Umbilical cord (tissue), 2 donors: ENCODE measurements at places on chromosomes 11 and 22.

DNA sequence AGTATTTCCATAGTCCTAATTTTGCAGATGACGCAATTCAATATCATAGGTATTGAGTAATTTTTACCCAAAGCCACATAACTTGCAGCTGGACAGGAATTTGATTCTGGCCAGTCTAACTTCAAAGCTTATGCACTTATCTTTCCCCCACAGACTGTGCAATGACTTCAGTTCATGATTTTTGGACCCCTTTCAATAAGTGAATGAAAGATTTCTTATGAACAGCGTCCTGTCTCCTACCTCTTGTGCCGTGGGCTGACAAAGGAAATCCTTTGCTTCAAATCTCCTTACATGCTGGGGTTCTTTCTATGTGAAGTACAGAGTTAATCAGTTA is 217.7 kb upstream of the KIRREL3 start:
- DNase-seq, result peak; percentile 69

DNA sequence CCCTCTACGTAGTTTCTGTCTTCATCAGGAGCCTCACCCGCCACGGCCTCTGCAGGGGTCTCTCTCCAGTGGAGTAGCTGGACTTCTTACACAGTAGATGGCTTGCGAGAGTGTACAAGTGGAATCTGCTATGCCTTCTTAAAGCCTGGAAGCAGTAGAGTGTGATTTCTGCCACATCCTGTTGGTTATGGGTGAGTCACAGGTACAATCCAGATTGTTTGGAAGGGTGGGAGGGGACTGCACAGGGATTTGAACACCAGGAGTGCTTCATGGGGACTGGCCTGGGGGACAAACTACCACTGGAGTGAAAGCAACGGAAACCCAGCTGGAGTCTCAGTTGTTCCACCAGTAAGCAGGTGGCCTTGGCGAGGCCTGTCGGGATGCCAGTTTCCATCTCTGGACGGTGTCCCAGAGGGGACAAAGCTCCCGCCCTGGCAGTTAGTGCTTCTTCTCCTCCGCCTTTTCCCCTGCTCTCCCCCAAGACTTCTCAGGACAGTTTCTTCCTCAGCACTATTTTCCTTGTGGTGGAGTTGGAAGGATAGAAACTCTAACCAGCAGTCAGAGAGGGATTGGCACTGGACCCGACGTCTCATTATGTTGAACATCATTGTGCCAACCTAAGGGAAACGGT is 85.0 kb upstream of the RCN1 start:
- no peak for DNase-seq

- DNase-seq, result peak; percentile 37
Measured at GRCh38 chr11:127226949-127227348, 226.4 kb upstream of the KIRREL3 start.

GRCh38 chr22:37486224-37486845 is at the start of gene MFNG:
Gene MFNG (minus strand): TSS chr22:37486384. CDS start chr22:37486177, 207 bp downstream.
- peak; percentile 50 for DNase-seq

DNA sequence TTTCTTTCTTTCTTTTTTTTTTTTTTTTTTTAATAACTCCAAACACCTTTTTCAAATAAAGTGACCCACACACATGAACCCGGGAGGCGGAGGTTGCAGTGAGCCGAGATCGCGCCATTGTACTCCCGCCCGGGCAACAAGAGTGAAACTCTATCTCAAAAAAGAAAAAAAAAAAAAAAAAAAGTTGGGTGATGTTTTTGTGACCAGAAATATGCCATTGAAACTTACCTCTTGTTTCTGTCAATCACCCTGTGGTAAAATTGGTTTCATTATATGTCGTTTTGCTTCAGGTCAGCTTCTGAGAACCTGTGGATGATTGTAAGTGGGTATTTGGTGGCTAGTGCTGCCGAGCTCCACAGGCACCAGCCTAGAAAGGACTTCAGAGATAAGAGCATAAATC is 238.8 kb downstream of the TBC1D22A start:
- no peak for DNase-seq

DNA sequence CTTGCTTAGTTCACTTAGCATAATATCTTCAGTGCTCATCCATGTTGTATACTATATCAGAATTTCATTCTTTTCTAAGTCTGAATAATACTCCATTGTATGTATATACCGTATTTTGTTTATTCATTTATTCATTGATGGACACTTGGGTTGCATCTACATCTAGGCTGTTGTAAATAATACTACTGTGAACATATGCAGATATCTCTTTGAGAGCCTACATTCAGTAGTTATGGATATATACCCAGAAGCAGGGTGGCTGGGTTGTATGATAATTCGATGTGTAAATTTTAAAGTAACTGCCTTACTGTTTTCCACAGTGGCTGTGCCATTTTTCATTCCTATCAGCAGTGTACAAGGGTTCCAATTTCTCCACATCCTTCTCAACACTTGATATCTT is 116.5 kb downstream of the TMEM135 start:
- DNase-seq, result no peak

- DNase-seq, result peak; percentile 5
Measured at GRCh38 chr11:14417617-14418374, 58.8 kb upstream of the RRAS2 start.

DNA sequence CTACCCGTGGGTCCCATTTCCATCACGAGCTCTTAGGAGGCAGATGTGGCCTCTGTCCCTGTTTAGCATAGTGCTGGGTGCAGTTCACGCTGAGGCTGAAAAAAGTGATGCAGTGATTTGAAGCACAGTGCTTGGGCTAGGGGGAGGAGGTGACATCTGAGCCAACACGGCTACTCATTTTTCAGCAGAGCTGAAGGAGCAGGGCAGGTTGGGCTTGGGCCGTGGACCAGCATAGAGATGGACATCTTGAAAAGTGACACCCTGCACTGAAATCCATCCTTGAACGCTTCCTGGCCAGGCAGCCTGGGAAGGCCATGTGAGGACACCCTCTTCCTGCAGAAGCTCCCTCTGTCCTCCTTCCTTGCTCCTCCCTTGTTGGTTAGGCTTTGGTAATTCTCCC is 66.4 kb downstream of the ADAMTS15 start:
- no peak for DNase-seq

- no peak for DNase-seq
Measured at GRCh38 chr11:86658534-86658933, 13.9 kb downstream of the ME3 start.

DNA sequence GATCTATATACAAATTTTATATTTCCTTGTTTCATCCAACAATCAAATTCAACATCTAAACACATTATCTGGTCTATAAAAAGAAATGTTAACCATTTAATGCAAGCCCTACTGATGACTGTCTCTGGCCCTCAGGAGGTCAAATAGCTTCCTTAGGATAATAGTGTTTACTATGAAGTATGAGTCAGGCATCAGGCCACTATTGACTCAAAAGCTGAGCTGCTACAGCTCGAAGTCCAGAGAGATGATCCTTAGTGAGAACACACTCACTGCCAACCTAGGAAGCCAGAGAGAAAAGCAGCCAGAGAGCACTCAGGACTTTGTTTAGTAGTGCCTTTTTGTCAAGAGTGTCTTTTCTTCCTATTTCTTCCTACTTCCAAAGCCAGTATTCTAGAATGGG is 171.8 kb downstream of the SOX6 start:
- DNase-seq, result peak; percentile 76

DNA sequence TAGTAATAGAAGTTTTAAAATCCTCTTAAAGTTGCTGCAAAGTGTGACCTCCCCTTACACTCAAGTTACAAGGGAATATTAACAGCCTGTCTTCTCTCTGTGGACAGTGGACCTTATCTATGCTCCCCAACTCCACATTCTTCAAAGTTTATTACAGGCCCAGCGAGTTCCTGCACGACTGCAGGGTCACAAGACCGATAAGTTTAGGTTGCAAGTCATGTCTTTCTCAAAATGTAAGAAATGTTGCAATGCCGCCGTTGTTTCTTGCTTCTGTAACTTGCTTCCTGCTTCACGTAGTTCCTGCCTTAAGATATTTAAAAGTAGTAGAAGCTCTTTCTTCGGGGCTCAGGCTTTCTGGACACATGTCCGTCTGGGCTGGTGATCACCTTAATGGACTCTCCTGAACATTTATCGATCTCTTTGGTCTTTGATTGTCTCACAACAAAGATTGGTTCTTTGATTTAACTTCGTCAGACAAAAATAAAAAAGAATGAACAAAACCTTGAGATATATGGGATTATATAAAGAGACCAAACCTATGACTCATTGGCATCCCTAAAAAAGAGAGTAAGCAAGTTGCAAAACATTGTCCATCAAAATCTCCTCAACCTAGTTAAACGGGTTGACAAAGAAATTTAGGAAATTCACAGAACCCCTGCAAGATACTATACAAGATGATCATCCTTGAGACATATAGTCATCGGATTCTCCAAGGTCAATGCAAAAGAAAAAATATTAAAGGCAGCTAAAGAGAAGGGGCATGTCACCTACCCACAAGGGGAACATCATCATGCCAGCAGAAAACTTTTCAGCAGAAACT is 45.4 kb upstream of the GLYAT start:
- peak; percentile 16 for DNase-seq

GRCh38 chr11:39209981-39210380 is 2249.5 kb downstream of the LRRC4C start:
- no peak for DNase-seq

GRCh38 chr11:94884376-94884775 is 89.0 kb downstream of the CWC15 start:
- DNase-seq, result no peak

GRCh38 chr11:13354335-13354734 is 76.7 kb downstream of the BMAL1 start:
- DNase-seq, result no peak

- peak; percentile 20 for DNase-seq
Measured at GRCh38 chr11:25449091-25449490, 882.8 kb upstream of the ANO3 start.

- no peak for DNase-seq
Measured at GRCh38 chr11:121451178-121451985, 732 bp upstream of the SORL1 start.

GRCh38 chr22:38462960-38463784 is 4.7 kb upstream of the KDELR3 start:
- peak; percentile 41 for DNase-seq

DNA sequence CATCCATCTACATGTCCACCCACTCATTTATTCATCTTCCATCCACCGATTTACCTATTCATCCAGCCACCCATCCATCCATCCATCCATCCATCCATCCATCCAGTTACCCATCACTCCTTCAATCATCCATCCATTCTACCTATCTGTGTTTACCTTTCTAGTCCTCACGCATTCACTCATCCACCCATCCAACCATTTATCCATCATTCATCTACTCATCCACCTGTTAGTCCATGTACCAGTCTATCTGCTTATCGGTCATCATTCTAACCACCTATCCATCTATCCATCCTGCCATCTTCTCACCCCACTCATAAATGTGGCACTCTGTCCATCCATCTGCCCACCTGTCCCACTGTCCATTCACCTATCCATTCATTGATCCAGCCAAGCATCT is 21.9 kb upstream of the MYEOV start:
- no peak for DNase-seq

DNA sequence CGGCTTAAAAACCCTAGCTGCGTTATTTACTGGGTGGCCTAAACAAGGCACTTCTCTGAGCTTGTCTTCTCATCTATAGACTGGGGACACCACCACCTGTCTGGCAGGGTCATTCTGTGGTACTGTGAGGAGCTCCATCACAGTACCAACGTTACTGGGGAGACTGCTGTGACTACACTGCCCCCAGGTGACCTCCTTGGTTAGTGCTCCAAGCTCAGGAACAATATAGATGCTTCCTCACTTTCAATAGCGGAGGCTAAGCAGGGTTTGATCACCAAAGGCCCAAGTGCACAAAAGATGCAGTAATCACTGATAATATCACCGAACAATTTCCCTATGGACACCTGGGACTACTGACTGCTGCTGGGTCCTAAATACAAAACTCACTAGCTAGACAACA is 18.8 kb downstream of the PRPF19 start:
- DNase-seq, result peak; percentile 25

DNA sequence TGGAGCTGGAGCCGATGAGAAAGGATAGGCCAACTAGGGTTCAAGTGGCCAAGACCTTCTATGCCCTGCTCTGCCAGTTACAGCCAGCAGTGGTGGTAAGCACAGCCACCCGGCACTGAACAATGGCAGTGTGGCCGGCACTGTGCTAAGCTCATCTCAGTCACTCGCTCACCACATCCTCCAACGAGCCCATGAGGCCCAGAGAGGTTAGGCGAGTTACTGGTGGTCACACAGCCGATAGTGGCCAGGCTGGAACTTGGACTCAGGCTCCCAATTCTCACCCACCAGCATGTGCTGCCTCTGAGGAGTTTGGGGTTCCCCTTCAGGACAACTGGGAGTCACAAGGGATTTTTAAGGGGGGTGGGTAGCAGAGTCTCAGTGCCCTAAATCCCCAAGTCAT is 66.4 kb downstream of the IGLL1 start:
- DNase-seq, result no peak

- DNase-seq, result peak; percentile 35
Measured at GRCh38 chr11:68460741-68461574, at the start of gene PPP6R3. Gene PPP6R3 (plus strand): TSS chr11:68460752. CDS start chr11:68537665, 76,913 bp downstream.

DNA sequence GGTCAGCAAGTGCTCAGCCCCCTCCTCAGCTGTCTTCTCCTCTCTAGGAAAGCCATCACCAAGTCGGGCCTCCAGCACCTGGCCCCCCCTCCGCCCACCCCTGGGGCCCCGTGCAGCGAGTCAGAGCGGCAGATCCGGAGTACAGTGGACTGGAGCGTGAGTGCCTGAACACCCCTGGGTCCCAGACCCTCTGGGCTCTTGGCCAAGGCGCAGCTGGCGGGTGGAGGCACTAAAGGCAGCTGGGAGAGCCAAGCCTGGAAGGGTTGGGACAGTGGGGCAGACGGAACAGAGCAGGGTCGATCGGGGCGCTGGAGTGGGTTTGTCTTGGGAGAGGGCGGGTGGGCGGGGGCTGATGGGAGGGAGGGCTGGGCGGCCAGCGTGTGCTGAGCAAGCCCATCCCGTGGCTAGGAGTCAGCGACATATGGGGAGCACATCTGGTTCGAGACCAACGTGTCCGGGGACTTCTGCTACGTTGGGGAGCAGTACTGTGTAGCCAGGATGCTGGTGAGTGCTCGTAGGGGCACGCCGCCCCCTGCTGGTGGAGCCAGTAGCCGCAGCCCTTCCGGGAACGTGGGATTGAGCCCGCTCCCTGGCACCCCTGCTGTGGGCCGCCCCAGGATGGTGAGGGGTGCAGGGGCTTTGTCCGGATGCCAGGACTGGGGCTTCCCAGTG is 14.1 kb upstream of the MDK start:
- DNase-seq, result no peak
